Fibroblast of skin of abdomen (primary cell): ENCODE measurements at places on chromosomes 6 and 20.

DNA sequence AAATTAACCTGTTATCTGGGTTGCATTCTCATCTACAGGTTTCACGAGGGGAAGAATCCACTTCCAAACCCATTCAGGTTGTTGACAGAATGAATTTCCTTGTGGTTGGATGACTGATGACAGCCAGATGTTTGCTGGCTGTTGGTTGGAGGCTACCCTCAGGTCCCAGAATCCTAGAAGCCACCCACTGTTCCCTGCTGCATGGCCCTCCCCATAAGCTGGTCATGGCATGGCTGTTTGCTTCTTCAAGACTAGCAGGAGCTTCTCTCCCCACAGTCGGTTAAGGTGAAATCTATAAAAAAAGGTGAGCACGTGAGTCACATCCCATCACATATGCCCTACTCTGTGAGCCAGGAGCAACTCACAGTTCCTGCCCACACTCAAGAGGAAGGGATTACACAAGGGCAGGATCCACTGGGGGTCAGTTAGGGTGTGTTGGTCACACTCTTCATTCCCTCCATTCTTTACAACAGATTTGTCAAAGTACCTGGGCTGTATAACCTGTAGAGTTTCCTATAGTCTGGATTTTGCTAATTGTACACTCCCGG, 19.5 kb upstream of the RPS10 start:
- DNase-seq: no peak

DNA sequence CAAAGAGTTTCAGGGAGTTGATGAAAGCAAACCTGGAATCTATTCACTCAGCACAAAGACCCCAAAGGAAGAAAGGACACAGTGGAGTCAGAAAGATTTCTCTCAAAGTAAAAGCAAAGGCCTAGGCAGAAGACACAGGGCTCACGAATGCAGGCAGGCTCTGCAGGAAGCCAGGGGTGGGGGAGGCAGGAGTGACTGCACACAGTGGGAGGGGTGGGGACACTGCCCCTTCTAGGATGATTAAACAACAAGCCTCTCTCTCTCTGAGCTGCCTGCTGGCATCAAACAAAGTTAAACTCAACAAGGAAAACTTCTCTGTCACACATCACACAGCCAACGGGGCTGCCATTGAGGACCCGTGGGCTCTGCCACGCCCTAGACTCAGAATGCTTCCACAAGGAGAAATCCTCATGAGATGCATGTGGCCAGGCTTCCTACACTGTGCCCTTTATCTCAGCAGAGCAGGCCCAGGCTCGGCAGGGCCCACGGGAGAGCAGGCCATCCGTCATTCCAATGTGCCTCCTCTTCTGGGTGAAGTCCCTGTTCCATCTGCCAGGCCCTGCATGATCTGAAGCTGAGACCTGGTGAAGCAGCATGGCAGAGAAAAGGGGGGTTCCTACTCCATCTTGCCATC, 70.1 kb downstream of the RAMACL start:
- no peak for DNase-seq

DNA sequence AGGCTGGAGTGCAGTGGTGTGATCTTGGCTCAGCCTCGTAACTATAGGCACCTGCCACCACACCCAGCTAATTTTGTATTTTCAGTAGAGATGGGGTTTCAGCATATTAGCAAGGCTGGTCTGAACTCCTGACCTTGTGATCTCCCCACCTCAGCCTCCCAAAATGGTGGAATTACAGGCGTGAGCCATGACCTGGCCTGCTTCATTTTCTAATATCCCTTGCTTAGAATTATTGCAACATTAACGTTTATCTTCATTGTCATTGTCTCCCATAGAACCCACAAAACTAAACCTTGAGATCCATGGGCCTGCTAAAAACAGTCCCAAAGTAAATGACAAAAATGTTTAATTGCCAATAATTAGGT, 6.1 kb downstream of the EEF1A1 start:
- DNase-seq: no peak

DNA sequence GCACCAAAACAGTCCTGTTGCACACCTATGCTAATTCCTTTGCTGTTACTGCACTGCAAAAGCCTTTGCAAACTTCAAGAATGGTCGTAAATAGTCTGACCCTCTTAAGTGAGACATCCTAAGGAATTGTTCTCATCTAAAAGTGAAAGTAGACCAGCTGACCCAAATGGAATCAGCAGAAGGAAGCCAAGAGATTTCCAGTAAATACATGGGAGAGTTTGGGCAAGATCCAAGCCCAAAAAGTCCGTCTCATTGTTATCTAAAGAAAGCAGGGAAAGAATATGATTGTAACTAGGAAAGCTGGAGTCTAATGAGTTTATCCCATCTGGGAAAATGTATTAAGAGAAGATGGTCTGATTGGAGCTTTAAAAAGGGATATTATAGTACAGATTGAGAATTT, 43.0 kb upstream of the HIVEP1 start:
- DNase-seq: peak; percentile 83

DNA sequence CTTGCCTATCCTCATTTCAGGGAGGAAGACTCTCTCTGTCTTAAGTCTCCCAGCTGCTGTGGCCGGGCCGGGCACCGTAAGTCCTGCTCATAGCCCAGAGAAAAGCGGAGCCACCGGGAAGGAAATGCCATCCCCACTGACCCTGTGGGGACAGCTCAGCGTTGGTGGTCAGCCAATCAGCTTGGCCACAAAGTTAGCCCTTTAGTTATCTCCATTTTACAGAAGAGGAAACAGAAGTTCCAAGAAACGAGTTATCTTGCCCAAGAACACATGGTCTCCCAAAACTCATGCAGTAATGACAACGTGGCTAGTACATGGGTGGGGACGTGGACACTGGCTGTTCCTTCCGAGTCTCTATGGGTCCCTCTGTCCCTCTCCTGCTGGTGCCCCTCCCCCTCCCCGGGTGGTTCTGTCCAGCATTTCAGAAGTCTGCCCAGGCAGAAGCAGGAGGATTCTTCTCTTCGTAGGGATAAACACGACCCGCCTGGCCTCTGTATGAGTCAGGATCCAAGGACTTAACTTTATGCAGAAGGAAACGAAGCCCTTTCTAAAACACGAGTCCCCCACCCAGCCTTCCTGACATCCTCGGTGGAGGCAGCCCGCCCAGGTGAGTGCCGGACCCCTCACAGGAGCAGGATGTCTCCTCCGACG, 273.8 kb downstream of the CDH4 start:
- DNase-seq: peak; percentile 23

GRCh38 chr6:91291071-91291470, 704.2 kb upstream of the MAP3K7 start:
- DNase-seq: peak; percentile 13

GRCh38 chr6:160534050-160534696, 129.9 kb downstream of the LPA start:
- DNase-seq: peak; percentile 44

DNA sequence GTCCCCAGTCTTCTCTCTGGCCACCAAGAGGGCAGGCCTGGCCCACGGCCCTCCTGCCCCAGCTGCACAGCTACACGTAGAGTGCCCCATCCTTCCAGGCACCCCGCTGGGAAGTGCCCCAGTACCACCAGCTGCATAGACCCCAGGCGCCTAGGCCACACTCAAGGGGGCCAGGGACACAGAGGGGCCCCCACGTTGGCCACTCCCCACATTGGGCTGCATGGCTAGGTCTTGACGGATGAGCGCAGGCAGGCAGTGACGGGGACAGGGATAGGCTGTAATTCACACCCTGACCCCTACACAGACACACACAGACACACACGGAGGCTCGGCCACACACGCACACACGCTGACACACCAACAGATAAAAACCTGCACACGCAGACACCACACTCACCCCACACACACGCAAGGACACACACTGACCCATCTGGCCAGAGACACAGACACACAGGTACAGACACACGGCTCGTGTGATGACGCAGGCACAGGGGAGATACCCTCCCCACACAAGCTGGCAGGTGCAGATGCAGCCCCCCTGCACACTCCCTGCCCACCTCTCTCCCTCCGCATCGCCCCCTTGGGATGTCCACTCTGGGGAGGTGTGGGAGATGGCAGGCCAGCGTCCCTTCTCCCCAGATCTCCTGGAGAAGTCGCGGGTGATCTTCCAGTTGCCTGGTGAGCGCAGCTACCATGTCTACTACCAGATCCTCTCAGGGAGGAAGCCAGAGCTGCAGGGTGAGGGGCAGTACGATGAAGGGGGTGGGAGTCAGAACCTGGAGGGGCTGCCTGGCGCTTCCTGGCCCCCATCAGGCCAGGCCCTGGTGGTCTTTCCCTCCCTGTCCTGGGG, 30.0 kb downstream of the MYH7B start:
- DNase-seq: no peak

DNA sequence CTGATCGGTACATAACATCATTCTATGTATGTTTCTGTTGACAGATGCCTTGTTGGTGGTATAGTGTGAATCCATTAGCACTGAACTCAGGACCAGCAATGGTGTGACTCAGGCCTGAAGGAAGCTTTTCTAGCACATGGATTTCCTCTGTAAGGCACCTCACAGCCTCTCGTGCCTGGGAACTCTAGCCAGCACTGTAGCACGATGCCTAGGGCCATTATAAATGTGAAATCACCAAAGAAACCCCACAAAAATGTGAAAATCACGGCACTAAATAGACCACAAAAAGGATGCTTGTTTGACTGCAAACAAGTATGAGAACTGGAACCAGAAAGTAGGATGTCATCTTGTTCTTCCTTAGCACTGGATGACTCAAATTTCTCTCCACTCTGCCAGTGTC, 63.7 kb upstream of the NKX2-2 start:
- DNase-seq: no peak

DNA sequence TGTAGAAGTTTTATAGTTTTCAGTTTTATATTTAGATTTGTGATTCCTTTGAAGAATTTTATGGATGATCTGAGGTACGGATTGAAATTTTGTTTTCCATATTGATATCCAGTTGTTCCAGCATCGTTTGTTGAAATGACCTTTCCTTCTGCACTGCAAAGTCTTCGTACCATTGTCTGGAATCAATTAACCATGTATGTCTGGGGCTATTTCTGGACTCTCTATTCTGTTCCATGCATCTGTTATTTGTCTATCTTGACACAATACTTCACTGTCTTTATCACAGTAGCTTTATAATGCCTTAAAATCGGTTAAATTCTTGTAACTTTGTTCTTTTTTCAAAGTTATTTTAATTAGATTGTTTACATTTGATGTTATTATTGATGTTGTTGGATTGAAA, 154.9 kb downstream of the FARS2 start:
- no peak for DNase-seq

DNA sequence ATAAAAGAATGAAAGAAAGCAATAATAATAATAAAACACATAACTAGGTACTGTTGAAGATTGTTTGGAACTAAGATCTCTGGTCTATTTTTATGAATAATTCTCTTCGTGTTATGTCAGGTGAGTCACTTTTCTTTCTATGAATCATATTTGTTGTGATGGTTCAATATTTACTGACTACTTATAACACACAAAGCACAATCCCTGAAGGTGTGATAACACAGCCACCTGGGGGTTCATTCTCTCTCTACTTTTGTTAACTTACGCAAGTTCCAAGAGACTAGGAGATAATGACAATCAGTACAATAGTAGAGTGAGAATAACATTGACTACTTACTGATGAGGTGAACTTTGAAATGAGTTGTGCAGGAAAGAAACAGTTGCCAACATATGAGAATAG, 149.9 kb downstream of the IBTK start:
- no peak for DNase-seq

GRCh38 chr6:139135578-139136545, 982 bp downstream of the HECA start:
- DNase-seq: no peak

DNA sequence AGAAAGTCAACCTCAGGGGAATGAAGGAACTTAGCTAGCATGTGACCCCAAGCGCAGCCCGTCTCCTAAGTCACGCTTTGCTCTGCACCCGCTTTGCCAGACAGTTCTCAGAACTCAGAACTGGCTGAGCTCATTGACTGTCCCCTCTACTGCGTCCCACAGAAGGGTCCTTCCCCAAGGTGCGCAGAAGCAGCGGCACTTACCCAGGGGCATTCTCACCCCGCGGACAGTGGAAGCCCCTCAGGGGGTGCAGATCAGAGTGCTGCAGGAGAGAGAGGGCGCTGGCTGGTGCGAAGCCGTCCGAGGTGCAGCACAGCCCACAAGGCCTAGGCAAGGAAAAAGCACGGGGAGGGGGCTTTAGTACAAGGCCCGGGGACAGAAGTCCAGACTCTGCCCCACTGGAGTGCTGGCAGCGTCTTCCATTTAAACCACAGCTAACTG, 807 bp downstream of the SNHG17 start:
- DNase-seq: peak; percentile 8

GRCh38 chr20:2873747-2874041, 413 bp downstream of the PTPRA start:
- DNase-seq: no peak
